COLO829 (cell line): ENCODE measurements at places on chromosomes 13 and 19.

DNA sequence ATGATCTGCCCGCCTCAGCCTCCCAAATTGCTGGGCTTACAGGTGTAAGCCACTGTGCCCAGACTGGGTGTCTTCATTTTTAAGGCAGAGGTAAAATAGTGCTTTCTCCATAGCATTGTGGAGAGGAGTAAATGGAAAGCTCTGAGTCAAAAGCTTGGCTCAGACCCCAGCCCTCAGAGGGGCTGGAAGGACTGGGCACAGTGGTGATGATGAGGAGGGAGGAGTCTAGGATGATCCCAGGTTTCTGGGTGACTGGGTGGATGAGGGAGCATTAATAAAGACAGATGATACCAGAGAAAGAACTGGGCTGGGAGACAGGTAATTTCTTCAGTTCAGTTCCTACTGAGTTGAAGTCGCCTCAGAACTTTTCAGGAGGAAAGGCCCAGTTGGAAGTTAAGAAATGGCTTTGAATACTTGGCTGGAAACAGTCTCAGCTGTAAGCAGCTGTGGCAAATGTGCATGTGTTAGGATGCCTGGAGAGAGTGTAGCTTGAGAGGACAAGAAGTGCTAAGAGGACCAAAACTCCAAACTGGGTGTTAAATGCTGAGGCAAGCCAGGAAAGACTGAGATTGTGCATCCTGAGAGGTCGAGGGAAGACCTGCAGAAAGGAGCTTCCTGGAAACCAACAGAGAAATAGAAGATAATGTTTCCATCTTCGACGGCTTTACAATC is 37.1 kb upstream of the MEDAG start:
- DNase-seq, result no peak

- DNase-seq, result no peak
Measured at GRCh38 chr13:43227721-43228120, 204.3 kb downstream of the DNAJC15 start.

DNA sequence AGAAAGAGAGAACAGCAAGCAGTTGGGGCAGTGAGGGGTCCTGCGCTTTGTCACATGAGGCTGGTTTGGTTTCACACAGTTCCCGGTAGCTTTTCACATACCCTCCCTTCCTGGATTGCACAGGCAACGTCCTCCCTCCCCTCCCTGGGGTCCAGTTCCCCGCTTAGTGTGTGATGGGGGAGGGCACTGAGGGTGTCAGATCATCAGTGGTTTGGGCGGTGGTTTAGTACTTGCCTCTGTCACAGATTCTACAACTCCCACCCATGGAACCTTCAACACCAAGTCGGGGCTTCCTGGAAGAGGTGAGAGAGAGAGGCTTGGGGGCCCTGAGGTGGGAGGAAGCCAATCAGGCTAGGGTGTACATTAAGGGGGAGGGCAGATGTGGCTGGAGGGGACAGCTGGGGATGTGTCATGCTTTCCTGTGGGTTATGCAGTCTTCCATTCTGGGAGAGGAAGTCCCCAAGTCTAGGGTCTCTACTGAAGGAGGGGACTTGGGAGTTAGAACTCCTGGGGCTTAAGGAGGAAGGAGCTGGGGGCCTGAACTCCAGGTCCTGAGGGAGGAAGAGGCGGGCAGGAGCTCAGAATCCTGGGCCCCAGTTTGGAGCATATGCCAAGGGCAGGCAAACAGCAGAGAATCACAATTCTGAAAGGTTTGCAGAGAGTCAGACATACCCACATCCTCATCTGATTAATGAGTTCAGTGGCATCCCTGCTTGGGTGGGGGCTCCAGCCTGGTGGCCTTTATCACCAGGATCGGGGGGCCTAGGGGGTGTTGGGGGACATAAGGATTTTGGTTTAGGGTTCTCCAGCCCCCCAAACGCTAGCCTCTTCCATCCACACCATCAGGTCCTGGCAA is at the start of gene NKG7:
TSS of gene NKG7 (minus strand) at position 6 of the 856 bp plus-strand sequence. CDS start 119 bp downstream, outside the sequence.
- no peak for DNase-seq

- no peak for DNase-seq
Measured at GRCh38 chr19:7917267-7918061, 2.7 kb upstream of the SNAPC2 start.

DNA sequence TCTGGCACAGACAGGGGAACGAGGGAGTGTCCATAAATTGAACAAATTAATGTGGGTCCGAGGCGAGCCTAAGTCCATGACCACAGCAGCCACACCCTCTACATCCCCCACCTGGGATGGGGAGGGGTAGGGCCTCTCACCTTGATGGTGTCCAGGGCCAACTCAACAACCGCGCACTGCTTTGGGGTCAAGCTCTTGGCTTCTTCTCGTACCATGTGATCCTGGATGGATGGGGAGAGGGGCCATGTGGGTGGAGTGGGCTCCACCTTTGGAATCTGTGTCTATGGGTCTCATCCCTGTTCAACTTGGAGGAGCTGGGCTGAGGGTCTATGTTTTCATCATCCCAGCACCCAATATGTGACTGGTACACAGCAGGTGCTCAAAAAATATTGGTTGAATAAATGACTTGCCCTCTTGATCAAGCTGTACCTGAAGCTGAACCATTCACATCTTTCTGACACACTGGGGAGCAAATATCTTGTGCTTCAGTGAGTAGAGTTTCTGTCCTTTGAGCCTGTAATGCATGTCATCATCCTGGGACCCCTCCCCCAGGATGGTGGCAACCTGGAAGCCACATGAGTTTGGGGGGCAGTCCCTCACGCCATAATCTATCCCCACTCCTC is 62.9 kb downstream of the COLGALT1 start:
- no peak for DNase-seq

DNA sequence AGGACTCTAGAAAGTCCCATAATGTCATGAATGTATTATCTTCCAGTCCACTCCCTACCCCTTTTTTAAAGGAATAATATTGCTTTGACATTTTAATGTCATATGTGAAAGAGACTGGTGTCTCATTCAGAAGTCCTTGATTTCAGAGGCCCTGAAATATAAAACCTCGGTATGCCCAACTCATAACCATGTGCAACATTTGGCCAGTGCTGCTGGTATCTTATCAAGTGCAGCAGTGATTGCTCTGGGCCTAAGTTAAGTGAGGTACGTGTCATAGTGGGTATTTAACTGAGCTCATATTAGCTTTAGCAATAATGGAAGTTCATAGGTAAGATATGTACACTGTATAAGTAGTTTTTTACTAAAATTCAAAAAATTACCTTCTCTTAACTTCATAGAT is 14.7 kb downstream of the TEX30 start:
- DNase-seq, result no peak

GRCh38 chr19:48113190-48113917 is 2.7 kb upstream of the PLA2G4C start:
- no peak for DNase-seq

- no peak for DNase-seq
Measured at GRCh38 chr19:28509079-28509895, 703.7 kb downstream of the UQCRFS1 start.

DNA sequence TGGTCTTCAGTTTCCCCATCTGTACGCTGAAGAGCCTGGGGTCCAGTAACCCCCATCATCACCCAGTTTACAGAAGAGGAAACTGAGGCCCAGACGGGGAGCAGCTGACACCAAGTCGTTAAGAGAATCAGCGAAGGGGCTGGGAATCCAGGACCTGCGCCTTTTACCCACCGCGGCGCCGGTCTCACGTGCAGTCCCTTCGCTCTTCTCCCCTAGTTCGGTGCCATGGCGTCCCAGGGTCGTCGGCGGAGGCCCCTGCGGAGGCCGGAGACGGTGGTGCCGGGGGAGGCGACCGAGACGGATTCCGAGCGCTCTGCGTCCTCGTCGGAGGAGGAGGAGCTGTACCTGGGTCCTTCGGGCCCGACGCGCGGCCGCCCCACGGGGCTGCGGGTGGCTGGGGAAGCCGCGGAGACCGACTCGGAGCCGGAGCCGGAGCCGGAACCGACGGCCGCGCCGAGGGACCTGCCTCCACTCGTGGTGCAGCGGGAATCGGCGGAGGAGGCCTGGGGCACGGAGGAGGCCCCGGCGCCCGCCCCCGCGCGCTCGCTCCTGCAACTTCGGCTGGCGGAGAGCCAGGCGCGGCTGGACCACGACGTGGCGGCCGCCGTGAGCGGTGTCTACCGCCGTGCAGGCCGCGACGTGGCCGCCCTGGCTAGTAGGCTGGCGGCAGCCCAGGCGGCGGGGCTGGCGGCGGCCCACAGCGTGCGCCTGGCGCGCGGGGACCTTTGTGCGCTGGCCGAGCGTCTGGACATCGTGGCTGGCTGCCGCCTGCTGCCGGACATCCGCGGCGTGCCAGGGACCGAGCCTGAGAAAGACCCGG is 698 bp downstream of the BLOC1S3 start:
- DNase-seq, result no peak
